ENCODE measurements at places on chromosomes 1 and 21.

GRCh38 chr1:207606362-207606755 lies 38.6 kb upstream of the CR1L start:
- no peak for ATAC-seq

DNA sequence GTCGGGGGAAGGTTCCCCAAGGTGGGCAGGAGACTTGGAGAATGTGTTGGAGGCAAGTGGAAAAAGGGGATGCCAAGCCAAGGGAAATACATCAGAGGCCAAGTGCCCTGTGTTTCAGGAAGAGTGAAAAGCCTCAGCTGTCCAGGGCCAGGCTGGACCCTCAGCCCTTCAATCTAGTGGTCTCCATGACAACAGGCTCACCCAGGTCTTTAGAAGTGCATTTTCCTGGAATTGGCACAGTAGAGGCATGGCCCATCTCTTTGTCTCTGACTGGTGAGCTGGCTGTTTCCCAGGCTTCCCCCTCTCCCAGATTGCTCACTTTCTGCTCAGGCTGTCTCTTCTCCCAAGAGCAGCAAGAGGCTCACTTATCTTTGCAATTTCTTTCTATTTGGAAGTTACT lies 10.4 kb upstream of the RHBG start:
- peak; percentile 28 for ATAC-seq

DNA sequence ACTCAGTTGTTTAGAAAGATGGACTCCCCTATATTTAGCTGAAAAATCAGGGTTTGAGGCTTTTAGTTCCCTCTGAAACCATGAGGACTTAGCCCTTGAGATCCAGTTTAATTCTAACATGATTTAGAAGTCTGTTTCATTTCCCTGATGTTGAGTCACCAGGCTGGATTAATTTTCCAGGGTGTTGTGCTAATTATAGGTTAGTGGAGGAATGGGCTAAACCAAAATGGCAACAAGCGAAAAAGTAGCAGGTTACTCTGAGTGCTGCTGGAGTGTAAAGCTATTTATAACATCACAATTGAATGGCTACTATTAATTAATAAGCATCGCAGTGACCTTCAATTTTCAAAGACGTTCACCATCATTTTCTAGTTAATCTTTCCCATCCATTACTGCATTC lies 15.5 kb upstream of the USP24 start:
- no peak for ATAC-seq

DNA sequence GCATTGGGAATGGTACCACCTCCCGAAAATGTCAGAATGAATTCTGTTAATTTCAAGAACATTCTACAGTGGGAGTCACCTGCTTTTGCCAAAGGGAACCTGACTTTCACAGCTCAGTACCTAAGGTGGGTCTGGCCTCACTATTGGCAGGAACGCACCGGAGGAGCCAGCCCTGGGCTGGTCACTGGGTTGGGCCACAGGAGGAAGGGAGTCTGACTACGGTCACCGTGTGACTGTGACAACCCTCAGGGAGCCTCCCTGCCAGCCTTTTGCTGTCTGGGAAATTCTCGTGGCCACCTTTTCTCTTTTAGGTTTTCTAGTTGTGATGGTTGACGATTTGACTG lies 2.2 kb downstream of the IL10RB start:
- no peak for ATAC-seq

DNA sequence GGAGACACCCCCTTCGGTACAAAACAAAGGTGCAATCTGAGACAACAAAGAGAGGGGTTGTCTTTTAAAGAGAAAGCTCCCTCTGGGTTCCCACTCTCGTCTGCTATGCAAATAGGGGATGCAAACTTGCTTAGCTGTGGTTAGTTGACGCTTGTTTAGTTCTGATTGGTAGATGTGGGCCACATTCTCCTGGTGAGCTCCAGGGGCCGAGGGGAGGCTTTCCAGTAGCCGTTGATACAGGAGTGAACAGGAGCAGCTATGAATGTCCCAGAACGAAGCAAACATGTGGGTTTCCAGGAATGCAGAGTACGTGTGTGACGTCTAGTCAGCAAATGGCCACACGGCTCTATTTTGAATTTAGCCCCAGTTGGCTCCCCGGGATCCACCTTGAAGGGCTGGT lies 14.7 kb downstream of the TFF2 start:
- no peak for ATAC-seq

DNA sequence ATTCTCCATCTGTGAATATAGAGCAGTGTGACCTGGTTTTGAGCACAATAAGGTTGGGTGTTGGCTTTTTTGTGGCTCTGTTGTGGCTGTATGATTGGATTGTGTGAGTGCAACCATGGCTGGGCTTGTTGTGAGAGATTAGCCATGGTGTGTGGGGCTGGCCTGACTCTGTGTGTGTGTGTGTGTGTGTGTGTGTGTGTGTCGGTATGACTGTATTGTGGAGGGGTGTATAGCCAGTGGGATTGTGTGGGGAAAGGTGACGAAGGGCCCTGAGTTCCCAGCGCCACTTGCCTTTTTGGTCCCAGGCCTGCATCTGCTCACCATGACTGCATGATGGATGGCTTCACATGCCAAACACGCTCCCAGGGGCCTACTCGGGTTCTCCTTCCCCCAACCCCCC lies 5.9 kb upstream of the SLC6A9 start:
- no peak for ATAC-seq

GRCh38 chr1:203621559-203622262 lies 4.9 kb upstream of the ATP2B4 start:
- ATAC-seq, result no peak

DNA sequence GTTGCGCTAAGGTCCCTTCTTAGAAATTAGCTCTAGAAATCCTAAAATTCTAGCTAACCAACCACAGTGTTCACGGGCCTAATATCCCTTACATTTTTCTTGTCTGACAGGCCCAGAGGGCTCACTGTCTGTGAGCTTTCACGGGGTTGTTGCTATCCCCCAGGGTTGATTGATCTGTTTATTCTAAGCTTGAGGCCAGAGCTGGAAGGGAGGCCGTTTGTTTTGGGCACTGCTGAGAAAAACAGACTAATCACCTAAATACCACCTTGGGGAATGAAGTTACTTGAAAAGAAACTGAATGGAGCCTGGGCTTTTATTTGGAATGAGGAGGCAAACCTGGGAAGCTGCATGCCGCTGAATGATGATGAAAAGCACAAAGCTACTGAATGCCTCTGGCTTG lies 162.4 kb downstream of the KIF26B start:
- no peak for ATAC-seq

DNA sequence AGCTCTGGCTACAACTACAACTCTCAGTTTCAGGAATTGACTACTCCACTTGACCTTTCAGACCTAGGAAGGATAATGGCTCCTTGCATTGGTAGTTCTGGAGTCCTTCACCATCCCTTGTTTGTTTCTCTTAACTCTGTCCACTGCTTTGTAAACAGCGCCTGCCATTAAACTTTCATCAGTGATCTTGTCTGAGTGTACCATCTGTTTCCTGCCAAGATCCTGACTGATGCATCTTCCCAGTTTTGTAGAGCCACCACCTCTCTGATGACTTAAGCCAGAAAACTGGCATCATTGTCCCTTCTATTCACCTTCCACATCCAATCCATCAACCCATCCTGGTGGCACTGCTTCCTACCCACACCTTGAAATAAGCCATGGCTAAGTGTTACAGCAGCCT lies 15.2 kb downstream of the MAP10 start:
- no peak for ATAC-seq

- no peak for ATAC-seq
Observed at GRCh38 chr1:155014709-155015508, 12.3 kb downstream of the ZBTB7B start.

GRCh38 chr1:214002060-214002459 lies 14.3 kb downstream of the PROX1 start:
- no peak for ATAC-seq

DNA sequence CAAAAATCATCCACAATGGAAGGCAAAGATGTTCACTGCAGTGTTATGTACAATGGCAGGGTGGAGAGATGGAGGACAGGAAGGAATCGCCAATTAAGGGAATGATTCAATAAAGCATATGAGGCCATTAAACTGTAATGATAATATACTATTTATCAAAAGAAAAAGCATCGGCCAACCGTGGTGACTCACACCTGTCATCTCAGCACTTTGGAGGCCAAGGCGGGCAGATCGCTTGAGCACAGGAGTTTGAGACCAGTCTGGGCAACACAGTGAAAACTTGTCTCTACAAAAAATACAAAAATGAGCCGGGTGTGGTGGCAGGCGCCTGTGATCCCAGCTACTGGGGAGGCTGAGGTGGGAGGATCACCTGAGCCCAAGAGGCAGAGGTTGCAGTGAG lies 89.1 kb downstream of the SSBP3 start:
- no peak for ATAC-seq

- ATAC-seq, result peak; percentile 96
Observed at GRCh38 chr21:34865400-34866241, 183.5 kb downstream of the RUNX1 start.

GRCh38 chr21:45557616-45558043 lies 15.4 kb upstream of the SLC19A1 start:
- ATAC-seq, result no peak

- ATAC-seq, result peak; percentile 87
Observed at GRCh38 chr1:226643611-226644540, 95.2 kb downstream of the ITPKB start.

DNA sequence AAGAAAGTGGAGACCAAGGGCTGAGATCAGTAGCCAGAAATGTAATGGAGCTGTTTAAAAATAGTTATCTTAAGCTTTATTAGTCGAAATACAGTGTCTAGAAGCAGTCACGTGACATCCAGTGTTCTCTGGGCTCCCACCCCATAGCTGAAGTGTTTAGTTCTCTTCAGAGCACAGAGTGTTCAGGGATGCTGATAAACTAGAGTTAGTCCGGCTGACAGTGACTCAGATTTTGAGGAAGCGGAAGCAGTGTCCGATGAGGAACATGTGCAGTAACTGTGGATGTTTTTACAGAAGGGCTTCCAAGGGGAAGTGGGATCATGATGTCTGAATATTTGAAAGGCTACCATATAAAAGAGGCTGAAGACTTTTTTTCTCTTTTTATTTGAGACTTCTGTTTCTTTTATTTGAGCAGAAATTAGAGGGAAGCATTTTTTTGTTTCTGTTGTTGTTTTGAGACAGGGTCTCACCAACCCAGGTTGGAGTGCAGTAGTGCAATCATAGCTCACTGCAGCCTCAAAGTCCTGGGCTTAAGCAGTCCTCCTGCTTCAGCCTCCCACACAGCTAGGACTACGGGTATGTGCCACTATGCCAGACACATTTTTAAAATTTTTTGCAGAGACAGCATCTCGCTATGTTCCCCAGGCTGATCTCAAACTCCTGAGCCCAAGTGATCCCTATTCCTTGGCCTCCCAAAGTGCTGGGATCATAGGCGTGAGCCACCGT lies 124.2 kb downstream of the GALNT2 start:
- ATAC-seq, result peak; percentile 41

GRCh38 chr1:244422174-244422573 lies 29.5 kb downstream of the ADSS2 start:
- no peak for ATAC-seq

DNA sequence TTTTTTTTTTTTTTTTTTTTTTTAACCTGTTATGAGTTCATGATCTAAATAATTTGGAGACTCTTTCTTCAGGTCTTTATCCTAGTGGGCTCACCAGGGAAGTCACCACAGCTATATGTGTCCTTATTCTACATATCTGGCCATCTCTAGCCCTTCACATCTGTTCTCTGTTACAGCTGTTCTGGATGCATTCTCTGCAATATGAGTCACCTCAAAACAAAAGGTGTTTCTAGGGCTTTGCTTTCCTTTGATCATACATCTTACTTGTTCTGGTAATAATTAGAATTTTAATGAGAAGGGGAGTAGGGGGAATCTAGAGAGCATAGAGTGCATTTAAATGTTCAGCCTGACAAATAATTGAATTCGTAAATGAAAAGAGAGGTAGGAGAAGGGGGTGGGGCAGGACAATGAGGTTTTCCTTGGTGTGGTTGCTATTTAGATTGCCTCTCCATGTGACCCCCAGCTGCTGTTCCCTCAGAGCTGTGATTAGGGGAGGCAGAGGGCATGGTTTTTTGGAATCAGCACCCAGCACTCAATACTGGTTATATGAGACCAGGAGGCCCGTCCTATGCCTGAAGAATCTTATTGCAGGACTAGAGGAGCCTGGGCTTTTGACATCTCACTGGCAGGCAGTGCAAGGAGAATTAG lies 8.0 kb downstream of the SYT6 start:
- no peak for ATAC-seq

DNA sequence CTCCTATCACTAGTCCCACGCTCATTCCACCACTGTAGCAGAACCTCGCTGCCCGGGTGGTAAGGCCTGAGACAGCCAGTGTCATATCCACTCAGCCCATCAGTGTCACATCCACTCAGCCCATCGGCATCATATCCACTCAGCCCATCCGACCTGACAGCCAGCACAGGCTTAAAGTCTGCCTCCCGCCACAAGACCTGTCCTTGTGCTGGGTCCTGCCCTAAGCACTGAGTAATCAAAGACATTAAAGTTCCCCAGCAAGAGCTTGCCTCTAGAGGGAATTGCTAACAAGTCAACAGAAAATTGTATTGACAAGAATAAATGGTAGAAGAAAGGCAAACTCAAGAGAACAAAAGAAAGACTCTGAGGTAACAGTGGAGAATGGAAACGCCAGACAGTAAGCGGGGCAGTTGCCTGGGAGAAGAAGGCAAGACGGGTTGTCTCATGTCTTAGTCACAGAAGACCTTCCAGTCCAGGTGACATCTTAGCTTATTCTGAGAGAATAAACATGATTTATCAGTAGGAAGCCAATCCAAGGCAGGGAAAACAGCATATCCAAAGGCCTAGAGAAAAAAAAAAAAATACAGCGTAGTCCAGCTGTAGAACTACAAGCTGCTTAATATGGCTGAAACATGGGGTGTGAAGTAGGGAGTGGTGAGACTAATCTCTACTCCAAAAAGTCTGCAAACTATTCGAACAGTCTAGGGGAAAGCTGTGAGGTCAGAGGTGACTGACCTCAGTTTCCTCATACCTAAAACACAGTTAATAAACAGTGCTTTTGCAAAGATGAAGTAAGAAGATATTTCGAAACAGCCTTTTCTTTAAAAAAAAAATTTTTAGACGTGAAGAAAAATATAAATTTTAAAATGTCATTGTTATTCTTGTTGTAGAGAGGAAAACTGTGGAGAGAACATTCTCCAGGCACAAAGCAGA lies 1.1 kb downstream of the ITLN1 start:
- no peak for ATAC-seq

DNA sequence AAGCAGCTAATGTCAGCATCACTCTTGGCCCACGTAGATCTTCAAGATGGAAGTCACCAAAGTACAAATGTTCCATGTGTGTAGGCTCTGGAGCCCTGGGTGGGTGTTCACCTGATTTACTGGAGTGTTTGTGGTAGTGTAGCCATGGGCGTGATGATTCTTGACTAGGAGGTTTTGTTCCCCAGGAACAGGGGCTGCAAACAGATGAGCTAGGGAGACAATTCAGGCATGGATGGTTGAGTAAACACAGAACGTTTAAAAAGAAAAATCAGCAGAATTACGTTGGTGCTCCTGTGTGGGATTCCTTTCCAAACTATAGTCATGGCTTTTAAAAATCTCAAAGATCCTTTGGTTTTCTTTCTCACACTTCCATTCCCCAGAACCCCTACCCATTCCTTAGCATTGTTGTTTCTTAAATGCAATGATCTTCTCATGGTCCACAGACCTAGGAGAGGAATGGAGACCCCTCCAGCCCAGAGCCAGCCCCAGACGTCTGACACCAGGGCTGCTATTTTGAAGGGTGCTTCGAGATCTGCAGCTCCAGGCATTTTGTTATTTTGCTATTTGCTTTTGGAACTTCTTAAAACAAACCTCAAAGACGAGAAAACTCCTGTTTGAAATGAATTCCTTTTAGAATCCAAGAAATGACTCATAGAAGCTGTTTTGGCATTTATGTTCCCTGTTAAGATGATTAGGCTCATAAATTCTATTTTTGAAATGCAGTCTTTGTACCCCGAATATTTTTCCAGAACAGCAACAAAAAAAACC lies 115.1 kb downstream of the ETS2 start:
- ATAC-seq, result no peak

- ATAC-seq, result peak; percentile 27
Observed at GRCh38 chr1:194117582-194117981, 931.2 kb upstream of the B3GALT2 start.
